ENCODE measurements at places on chromosomes 5 and 9.

GRCh38 chr5:95778713-95779436 lies 43.7 kb downstream of the GLRX start:
- peak; percentile 29 for DNase-seq

- peak; percentile 65 for DNase-seq
These were observed 71.4 kb downstream of the DCP2 start for GRCh38 chr5:113047733-113048652.

GRCh38 chr5:68217047-68217355 lies 1.4 kb downstream of the PIK3R1 start:
- DNase-seq: peak; percentile 51

GRCh38 chr9:114972510-114973136 lies 42.2 kb upstream of the TNFSF8 start:
- peak; percentile 25 for DNase-seq

GRCh38 chr5:53302529-53302928 lies 177.9 kb upstream of the FST start:
- DNase-seq: no peak

GRCh38 chr5:163407034-163407655 lies 30.2 kb upstream of the CCNG1 start:
- DNase-seq: peak; percentile 25

- no peak for DNase-seq
These were observed 782.8 kb upstream of the NUDT12 start for GRCh38 chr5:104345222-104346016.

Data from suppressor macrophage treated with lipopolysaccharide for 4 hours (primary cell).